ENCODE measurements at places on chromosomes 4 and X.

DNA sequence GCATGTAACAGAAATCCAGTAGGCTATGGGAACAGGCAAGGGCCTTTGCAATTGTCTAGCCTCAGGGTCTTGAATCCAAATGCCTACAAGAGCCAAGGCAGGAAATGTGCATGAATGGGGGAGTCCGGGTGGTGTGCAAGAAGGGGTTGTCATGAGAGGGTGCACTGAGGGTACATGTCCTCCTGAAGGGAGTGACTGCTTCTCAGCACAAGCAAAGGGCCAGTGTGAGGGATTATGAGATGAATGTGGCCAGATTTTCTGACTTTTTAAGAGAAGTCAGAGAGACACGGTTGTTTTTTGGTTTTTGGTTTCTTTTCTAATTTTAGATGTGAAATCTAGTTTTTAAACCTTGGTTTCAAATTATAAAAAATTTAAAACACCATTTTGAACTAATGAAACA, 76.5 kb upstream of the LSM6 start:
- DNase-seq = no peak

DNA sequence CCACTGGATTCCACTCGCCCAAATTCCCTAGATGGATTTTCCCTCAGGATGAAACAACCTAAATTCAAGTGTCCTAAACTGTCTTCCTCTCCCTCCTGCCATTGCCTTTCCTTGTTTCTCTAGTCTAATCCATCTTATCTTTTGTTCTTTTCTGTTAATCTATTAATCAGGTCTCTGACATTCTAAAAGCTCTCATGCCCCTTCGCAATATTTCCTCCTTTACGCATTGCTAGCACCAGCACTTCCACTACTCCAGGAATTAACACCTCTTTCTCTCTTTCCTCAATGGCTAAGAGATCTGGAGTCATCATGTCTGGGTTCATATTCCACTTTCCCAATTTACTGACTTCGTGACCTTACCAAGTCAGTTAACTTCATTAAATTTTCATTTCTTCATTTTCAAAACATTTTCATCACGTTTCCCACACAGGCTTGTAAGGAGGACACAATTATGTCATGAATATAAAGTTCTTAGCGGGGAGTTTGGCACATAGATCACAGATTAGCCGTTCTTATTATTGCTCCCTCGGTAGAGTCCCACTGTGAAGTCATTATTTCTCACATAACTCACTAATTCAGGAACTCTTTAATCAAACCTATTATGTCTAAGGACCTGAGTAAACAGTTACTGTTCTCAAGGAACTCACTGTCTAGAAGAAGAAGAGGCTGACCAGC, 45.3 kb downstream of the FAT4 start:
- DNase-seq = no peak

- no peak for DNase-seq
Measured at GRCh38 chrX:26783512-26784225, 567.7 kb downstream of the MAGEB5 start.

- no peak for DNase-seq
Measured at GRCh38 chrX:44596277-44596676, 53.6 kb upstream of the FUNDC1 start.

DNA sequence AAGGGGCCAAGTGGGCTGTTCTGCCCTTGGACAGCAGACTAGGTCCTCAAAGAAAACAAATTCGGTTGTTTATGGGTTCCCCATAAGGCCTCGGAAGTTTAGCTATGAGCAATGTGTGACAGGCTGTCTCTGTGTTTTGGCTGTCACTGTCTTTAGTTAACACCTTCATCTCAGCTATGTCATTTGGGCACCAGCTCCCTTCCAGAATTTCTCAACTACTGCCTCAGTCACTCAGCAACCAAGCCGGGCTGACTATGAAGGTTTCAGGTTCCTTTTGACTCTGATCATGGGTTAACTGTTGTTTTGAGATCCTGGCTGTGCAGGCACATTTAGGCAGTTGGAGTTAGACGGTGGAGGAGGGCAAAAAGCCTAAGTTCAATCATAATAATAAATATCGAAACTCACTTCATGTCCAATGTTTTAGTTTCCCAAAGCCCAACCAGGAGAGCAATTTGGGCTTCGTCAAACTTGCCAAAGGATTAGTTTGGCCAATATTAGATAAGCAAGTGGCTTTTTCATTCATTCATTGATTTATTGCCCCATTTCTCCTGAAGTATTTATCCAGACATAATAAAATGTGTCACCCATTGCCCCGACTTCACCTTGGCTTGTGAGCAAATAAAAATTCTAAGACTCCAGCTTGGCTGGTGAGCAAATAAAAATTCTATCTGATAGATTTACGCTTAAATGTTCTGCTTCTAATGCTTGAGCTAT, 9.1 kb upstream of the PAGE1 start:
- DNase-seq = no peak

DNA sequence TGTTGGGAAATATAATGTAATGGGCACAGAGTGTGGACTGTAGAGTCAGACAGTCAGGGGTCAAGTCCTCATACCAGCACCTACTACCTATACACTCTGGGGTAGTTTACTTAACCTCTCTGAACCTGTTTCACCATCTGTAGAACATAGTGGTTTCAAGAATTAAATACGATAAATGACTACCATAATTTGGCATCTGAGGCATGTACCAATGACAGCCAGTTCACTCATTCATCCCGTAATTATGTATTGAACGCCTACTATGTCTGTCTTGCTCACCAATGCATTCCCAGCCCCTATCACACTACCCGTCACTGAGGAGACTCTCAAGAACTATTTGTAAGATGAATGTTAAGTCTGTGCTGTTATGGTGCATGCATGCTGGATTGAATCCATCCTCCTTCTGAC, 2.0 kb upstream of the FGB start:
- no peak for DNase-seq

DNA sequence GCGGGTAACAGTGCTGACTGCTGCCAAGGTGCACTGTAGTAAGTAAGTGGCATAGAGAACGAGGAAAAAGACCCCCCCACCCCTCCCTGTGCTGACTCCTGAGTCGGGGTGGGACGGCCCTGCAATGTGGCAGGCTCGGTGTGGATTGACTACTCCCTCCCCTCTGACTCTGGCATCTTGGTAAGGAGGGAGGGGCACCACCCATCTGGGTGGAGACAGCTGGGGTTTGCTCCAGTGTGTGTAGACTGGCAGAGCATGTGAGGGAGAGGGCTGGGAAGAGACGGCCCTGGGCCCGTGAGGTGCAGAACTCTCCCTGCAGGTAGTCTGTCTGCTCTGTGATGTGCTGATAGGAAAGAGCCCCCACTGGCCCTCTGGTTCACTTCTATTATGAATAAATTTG, 31.0 kb downstream of the NSG1 start:
- no peak for DNase-seq

DNA sequence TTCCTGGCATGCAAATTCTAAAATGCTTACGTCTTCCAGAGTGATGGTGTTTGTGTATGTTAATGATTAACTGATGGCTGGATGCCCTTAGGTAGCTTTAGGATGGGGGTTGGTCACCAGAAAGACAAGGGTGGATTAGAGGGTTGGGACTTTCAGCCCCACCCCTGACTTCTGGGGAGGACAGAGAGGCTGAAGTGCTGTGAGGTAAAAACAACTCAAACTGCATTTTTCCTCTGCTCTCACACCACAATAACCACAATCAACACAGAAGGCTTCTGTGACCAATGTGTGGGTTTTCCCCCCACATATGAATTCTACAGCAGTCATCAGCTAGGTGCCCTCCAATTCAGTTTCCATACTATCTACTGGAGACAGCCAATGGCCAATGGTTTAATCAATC, 18.7 kb upstream of the DDIT4L start:
- DNase-seq = no peak

- peak; percentile 50 for DNase-seq
Measured at GRCh38 chr4:27084685-27085361, 224.2 kb downstream of the STIM2 start.

DNA sequence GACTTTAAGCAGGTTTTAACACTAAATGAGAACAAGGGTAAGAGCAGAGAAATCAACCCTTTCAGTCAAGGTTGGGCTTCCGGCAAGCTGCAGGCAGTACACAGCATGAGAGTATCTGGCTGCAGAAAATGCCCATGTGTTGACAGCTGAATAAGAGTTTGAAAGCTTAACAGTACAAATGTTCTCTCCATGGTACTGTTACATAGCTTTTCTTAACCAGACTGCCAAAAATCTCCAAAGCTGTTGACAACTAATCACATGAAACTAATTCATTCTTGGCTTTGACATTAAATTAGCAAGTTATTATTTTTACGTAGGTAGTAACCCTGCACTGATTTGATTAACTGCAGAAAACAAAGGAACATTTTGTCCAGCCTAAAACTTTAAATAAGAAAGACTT, 153.5 kb downstream of the SLC10A7 start:
- no peak for DNase-seq

DNA sequence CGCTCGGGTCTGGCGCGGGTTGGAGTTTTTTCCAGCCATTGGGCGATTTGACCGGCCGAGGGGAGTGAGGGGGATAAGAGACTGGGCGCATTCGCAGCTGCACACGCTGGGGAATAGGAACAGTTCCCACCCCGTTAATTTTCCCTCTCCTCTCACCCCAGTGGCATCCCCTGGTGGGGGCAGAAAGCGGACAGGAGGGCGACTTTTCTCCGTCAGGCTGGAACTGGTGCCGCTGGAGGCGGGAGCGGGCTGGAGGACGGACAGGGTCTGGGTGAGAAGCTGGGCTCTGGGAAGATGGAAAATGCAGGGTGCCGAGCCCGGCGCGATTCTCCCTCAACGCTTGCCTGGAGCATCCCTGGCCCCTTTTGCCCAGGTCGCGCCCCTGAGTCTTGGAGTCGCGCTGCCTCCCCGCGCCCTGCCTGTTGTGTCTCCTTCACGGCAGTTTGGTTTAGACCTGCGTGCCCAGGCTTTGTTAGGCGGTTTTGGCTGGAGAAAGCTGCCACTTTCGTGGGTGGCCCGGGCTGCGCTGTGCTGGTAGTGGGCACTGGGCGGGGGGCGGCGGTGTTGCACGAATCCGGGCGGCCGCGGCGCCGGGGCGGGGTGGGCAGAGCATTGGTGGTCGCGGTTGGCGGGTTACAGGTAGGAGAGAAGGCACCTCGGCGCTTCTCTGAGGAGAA, 2.0 kb downstream of the ADGRL3 start:
- no peak for DNase-seq

GRCh38 chr4:1967512-1968149, 41.1 kb downstream of the NELFA start:
- DNase-seq = no peak

DNA sequence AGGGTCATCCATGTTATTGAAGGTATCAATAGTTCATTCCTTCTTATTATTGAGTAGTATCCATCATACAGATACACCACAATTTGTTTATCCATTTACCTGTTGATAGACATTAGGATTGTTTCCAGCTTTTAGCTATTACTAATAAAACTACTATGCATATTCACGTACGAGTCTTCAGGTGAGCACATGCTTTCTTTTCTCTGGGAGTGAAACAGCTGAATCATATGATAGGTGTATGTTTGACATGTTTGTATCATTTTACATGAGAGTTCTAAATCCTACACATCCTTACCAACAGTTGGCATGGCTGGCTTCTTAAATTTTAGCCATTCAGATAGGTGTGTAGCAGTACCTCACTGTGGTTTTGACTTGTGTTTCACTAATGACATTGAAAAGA, 556.6 kb upstream of the DIPK2B start:
- no peak for DNase-seq

- DNase-seq = no peak
Measured at GRCh38 chrX:46620505-46620904, 46.9 kb downstream of the CHST7 start.

GRCh38 chr4:13162886-13163285, 321.3 kb downstream of the RAB28 start:
- no peak for DNase-seq

GRCh38 chr4:124067046-124067445, 645.5 kb downstream of the ANKRD50 start:
- no peak for DNase-seq

GRCh38 chr4:165332502-165332901, 5.0 kb downstream of the MSMO1 start:
- no peak for DNase-seq

GRCh38 chrX:27463187-27463586, at the start of gene PPP4R3C:
Gene PPP4R3C (minus strand): TSS chrX:27463341. CDS start chrX:27463296, 45 bp downstream.
- DNase-seq = no peak

DNA sequence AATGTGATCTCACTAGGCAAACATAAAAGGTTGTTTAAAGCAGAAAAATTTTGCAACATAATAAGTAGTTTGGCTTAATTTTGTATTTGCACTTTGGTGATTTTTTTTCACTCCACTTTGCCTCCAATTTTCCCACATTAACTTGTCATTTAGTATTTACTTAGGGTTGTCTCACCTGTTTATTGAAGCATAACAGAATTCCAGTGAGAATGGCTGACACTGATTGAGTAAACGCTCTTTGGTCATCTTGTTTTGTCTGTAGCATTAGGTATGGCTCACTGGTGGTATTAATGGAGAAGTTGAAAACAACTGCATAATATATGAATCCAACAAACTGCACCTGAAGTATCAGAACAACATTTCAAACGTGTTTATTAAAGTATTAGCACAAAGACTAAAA, 799.5 kb upstream of the ADGRL3 start:
- no peak for DNase-seq

DNA sequence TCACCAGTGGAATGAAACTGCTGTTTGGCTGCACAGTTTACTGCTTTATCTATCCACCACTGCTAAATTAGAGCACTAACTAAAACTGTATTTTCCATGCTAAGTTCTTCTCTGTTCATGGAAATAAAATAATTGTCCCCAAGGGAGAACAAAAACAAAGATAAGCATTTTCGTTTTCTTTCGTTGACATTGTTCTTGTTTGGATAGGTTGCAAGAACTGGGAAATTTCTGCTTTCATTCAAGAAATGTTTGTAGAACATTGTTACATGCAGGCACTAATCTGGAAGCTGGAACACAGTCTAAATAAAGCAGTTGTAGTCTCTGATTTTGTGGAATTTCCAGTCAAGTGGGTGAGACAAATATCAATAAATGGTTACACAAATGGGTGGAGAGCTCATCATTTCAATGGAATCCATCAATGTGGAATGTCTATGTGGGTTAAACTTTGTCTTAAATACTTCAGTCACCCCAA, 5.8 kb upstream of the CXCL8 start:
- no peak for DNase-seq

DNA sequence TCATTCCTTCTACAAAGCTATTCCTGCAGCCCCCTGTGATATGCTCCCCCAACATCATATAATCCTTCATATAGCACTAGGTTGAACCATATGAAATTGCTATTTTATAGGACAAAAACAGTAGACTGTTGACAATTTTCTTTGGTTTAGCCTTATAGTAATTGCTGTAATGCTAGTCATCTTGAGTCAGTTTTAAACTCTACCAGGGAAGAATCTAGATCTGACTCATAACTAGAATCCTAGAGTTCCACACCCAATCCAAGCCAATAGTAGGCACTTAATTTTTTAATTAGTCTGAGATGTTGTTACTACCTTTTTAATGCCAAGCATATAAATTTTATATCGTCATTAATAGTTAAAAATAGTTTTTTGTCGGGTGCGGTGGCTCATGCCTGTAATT, 136.8 kb downstream of the CHRNA9 start:
- DNase-seq = no peak
